Esophagus squamous epithelium (tissue), 5 donors: ENCODE measurements at places on chromosomes 6 and 20.

DNA sequence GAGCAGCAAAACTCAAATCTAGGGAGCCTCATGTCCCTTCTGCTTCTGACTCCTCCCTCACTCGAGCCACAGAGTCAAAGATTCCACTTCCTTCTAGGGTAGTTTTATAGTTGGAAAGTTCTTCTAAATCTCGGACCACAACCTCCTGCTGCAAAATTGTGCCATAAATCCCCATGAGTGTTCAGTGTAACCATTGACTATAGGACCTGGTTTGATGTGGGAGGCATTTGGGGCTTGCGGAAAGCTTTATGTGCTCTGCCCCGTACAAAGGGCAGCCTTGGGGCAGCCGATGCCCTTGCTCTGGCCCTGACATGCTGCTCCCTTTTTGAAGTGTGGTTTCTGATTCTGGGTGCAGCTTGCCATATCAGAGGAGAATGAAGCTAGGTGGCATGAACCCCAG, 43.6 kb upstream of the IER3 start:
- DNase-seq: no peak
- no peaks in the 10 kb centered on the region for H3K27me3 ChIP-seq
- no peaks in the 10 kb centered on the region for H3K36me3 ChIP-seq
- H3K4me3 ChIP-seq: no peak overlapping the region

GRCh38 chr6:25560865-25561264, 91.2 kb upstream of the SCGN start:
- H3K27ac ChIP-seq: no peak overlapping the region
- no peak overlapping the region for H3K4me3 ChIP-seq
- no peaks in the 10 kb centered on the region for H3K27me3 ChIP-seq

- no peaks in the 10 kb centered on the region for H3K27me3 ChIP-seq
- H3K4me3 ChIP-seq: peak overlapping the region; percentile 66
- DNase-seq: no peak
- H3K4me1 ChIP-seq: peaks cover 52% of the 10 kb centered on the region
- peak overlapping the region; percentile 86 for H3K27ac ChIP-seq
Measured at GRCh38 chr6:10721850-10722569, 860 bp upstream of the TMEM14C start.

DNA sequence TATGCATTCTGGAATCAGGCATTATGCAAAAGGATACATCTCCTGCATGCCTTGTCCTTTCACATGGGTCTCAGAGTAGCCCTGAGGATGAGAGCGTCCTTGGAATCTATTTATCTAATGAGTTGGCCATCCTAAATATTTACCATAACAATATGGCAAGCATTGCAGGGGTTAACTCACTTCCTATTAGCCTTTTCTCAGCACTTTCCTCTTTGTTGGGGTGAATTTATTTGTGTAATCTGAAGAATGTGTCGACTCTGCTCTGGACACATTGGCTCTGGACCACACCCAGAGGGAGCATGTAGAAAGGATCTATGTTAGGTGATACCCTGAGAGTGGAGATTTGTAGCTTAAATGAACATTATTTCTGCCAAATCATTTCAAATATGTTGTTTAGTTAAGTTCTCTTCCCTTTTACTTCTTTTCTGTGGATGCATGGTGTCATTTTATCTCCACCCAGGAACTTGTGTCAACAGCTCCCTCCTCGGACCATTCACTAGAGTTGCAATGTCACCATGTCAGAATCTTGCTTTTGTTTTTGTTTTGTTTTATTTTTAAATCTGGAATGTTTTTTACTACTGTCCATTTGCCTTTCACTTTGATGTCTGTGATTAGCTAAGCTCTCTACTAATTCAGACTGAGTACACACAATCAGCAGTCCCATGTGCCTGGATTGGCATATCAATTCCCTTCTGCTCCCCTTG, 757.0 kb upstream of the MMS22L start:
- no peaks in the 10 kb centered on the region for H3K36me3 ChIP-seq
- no peaks in the 10 kb centered on the region for H3K4me1 ChIP-seq
- H3K27ac ChIP-seq: no peak overlapping the region
- H3K4me3 ChIP-seq: no peak overlapping the region
- DNase-seq: no peak

GRCh38 chr6:26521600-26522391, 16.4 kb upstream of the HMGN4 start:
- peaks cover 37% of the 10 kb centered on the region for H3K4me1 ChIP-seq
- H3K27me3 ChIP-seq: no peaks in the 10 kb centered on the region
- H3K36me3 ChIP-seq: no peaks in the 10 kb centered on the region

GRCh38 chr20:9792674-9793073, 46.2 kb downstream of the PAK5 start:
- no peak overlapping the region for H3K27ac ChIP-seq
- no peaks in the 10 kb centered on the region for H3K4me1 ChIP-seq
- H3K36me3 ChIP-seq: no peaks in the 10 kb centered on the region
- H3K27me3 ChIP-seq: no peaks in the 10 kb centered on the region

DNA sequence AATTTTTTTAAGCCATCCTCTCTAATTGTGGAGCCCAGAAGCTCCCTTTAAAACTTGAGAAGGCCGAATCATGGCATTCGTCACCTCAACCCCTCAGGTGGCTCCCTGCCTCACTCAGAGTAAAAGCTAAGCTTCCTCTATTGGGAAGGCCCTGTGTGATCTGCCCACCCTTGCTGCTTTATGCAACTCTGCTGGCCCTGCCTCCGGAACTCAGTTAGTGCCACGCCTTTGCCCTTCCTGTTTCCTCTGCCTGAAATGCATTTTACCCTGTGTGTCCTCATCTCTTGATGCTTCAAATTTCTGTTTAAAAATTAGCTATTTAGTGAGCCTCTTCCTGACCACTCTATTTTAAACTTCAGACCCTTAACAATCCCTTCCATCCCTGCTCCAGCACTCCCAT, 5.7 kb downstream of the PACRG start:
- H3K36me3 ChIP-seq: no peaks in the 10 kb centered on the region
- no peak overlapping the region for H3K27ac ChIP-seq
- no peak for DNase-seq

DNA sequence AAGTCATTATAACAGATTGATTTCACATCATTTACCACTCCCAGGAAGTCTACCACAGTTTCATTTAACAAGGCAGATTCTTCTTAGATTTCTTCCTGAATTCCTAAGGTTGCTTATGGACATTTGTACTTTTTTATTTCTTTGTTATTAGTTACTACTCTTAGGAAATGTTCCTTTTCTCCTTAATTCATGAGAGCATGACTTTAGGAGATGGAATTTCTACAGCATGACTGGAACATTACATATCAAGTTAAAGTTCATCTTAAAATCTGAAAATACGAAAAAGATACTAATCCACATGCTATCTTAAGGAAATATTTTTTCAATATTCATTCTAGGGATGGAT, 22.3 kb downstream of the CNKSR3 start:
- DNase-seq: no peak
- H3K27me3 ChIP-seq: no peaks in the 10 kb centered on the region
- no peaks in the 10 kb centered on the region for H3K36me3 ChIP-seq
- H3K27ac ChIP-seq: no peak overlapping the region
- peaks cover 12% of the 10 kb centered on the region for H3K4me1 ChIP-seq
- H3K4me3 ChIP-seq: no peak overlapping the region

DNA sequence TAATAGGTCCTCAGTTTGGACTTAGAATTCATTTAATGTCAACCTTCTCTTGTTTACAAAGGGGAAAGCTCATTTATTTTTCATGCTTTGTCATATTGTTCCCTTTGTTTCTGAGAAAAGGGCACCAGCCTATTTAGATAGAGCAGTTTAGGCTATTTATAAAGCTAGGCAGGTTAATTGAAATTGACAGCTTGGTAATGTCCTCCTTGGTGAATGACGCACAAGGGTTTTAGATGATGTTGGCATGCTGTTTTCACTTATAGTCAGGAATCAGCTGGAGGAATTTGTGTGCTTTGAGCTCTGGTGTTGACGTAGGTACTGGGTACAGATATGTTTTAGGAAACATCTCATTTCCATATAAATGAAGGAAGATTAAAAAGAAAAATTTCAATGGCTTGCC, 45.2 kb downstream of the BCKDHB start:
- H3K4me1 ChIP-seq: no peaks in the 10 kb centered on the region
- H3K27ac ChIP-seq: no peak overlapping the region
- DNase-seq: no peak
- no peaks in the 10 kb centered on the region for H3K27me3 ChIP-seq
